ENCODE measurements at places on chromosomes 12 and 14.

DNA sequence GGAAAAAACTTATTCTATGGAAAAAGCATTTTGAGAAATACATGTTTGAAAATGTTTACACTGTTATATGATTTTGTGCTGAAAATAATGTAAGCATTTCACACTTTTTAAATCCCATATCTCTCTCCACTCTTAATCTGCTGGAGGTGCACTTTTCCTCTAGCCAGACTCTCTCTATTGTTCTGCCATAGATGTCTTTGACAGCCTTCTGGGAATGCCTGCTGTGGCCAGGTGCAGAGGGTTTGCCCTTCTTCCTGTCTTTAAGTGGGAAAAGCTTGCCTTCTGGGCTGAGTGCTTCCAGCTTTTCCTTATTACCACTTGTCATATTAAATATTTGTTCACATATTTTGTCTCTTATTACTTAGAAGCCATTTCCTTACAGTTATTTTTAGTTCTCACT is 60.1 kb upstream of the PPM1H start:
- no peak for DNase-seq

DNA sequence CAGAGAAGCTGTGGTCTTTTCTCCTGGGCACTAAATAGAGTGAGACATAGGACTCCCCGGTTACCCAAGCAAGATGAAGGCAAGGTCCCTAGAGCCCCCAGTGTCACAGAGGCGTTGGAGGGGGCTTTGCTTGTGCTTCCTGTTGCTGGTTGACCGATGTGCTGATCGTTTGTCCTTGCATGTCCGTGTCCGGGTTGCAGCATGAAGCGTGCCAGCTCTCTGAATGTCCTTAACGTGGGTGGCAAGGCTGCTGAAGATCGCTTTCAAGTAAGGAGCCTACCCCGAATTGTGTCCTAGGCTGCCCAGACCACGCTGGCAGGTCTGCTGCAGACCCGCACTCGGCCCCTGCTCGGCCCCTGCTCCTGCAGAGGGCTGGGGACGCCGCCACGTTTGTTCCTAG is 23.1 kb downstream of the XRCC3 start:
- no peak for DNase-seq

GRCh38 chr12:39883411-39883810 is 222.5 kb downstream of the SLC2A13 start:
- DNase-seq, result no peak

DNA sequence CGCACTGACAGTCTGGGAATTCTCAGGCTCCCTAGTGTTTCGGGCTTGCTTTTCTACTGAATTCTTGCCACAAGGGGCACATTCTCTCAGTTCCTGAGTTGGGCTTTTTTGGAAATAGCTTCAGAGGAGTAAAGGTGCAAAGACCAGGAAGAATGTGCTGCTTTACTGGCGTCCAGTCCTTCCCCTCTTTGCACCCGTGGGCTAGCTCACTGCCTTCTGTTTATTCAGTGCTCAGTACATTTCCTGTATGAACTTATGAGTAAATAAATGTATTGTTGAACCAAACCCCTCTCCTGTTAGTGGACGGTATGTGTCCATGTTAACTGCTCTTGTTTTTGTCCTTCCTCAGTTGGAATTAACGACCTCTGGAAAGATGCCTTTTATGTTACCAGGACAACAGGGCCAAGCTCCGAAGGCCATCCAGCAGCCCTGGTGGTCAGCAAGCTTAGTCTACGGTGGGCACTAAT is 24.0 kb downstream of the GSG1 start:
- no peak for DNase-seq

- DNase-seq, result no peak
Observed at GRCh38 chr12:89393551-89394121, 41.3 kb upstream of the DUSP6 start.
